Smooth muscle cell of the brain vasculature (primary cell): ENCODE measurements at places on chromosomes 6 and 20.

DNA sequence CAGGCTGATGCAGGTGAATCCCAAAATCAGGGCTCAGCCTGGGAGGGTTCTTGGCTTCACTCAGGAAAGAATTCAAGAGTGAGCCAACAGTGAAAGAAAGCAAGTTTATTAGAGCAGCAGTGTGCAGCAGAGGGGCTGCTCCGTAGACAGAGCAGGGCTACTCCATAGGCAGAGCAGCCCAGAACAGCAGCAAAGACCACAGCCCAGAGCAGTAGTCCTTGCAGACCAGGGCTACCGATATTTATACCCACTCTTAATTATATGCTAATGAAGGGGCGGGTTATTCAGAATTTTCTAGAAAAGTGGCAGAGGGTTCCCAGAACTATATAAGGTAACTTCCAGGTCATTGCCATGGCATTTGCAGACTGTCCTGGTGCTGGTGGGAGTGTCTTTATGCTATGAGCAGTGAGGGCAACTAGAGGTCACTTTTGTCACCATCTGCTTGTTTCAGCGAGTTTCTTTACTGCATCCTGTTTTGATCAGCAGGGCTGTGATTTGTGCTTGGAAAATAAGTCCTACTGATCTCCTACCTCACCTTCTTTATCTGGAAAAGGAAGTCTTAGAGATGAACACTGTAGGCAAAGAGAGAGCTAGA, 39.8 kb upstream of the PTPN1 start:
- no peak for DNase-seq

DNA sequence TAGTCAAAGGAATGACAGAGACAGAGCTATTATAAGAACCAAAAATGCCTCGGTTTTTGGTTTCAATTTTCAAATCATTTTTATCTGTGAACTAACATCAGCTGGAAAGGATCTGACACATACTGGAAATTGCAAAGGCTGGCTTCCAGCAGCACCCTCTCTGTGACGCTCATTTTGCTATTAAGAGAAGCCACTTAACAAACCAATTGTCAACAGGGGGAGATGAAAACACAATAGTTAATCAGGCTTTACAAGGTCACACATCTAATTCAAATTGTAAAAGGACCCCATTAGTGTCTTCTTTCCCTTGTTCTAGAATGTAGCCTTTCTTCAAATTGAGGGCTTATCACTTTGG, 160.5 kb downstream of the TFAP2B start:
- no peak for DNase-seq

DNA sequence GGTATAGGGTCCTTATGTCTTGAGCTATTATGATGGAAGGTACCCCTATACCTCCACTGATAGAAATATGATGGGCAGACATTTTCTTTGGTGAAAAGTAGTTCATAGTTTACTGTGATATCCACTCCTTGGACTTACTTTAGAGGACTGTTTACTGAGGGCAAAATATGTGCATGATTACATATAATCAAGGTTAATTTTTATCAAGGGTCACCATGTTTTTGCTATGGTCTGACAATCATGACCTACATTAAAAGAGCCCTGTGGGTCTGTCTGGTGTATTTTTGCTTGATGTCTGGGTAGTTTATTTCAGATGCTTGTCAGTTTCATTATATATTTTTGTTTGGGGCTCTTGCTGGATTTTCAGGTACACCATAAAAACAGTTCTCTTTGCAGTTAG, 40.1 kb downstream of the CDKAL1 start:
- DNase-seq, result no peak

GRCh38 chr6:84019141-84019841, 14.3 kb upstream of the MRAP2 start:
- DNase-seq, result no peak

- DNase-seq, result no peak
Observed at GRCh38 chr20:41984031-41984430, 365.9 kb upstream of the CHD6 start.

DNA sequence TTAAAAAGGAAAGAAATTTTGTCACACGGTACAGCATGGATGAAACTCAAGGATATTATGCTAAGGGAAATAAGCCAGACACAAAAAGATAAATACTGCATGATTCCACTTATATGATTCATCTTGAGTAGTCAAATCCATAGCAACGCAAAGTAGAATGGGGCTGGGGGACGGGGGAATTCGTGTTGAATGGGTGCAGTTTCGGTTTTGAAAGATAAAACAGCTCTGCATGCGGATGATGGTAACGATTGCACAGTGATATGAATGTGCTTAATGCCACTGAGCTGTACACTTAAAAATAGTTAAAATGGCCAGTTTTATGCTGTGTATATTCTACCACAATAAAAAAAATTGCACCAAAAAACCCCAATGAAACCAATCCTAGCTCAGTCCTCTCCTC, 52.9 kb upstream of the SIRPA start:
- DNase-seq, result no peak

DNA sequence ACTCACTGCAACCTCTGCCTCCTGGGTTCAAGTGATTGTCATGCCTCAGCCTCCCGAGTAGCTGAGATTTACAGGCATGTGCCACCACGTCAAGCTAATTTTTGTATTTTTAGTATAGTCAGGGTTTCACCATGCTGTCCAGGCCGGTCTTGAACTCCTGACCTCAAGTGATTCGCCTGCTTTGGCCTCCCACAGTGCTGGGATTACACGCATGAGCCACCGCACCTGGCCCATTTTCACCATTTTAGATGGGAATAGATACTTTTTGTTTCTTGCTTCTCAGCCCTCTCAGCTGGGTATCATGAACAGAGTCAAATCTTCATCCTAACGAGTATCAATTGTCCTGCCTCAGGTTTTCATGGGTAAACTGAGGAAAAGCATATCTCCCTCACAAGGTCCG, 235.0 kb downstream of the CDC5L start:
- no peak for DNase-seq

- DNase-seq, result no peak
Observed at GRCh38 chr6:52725535-52726192, 37.6 kb downstream of the GSTA2 start.

DNA sequence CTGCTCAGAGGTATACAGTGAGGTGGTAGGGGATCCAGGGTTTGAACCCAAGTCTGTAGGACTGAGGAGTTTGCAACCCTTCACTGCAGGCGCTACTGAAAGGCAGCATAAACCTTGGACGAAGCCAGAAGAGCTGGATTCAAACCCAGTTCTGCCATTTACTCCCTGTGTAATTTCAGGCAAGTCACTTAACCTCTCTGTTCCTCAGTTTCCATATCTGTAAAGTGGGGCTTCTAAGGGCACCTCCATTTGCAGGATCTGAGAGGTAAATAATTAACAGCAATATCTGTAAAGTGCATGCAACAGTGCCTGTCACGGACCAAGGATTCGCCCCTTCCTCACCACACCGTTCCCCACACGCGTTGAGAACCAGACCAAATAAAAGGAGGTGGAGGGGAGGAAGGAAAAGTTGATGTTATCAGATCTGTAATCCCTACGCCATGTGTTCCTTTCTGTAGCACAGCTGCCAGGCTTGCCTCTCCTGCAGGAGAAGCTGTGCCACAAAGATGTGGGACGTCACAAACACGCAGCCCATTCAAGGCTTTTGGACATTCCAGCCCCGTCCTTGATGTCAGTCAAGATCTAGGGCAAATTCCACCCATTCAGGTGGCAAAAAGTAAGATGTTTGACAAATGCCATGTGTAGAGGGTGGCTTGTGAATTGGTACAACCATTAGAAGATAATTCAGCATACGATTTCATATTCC, 9.8 kb downstream of the RIPOR3 start:
- DNase-seq, result no peak

- DNase-seq, result no peak
Observed at GRCh38 chr6:7960848-7961247, 50.3 kb upstream of the TXNDC5 start.

DNA sequence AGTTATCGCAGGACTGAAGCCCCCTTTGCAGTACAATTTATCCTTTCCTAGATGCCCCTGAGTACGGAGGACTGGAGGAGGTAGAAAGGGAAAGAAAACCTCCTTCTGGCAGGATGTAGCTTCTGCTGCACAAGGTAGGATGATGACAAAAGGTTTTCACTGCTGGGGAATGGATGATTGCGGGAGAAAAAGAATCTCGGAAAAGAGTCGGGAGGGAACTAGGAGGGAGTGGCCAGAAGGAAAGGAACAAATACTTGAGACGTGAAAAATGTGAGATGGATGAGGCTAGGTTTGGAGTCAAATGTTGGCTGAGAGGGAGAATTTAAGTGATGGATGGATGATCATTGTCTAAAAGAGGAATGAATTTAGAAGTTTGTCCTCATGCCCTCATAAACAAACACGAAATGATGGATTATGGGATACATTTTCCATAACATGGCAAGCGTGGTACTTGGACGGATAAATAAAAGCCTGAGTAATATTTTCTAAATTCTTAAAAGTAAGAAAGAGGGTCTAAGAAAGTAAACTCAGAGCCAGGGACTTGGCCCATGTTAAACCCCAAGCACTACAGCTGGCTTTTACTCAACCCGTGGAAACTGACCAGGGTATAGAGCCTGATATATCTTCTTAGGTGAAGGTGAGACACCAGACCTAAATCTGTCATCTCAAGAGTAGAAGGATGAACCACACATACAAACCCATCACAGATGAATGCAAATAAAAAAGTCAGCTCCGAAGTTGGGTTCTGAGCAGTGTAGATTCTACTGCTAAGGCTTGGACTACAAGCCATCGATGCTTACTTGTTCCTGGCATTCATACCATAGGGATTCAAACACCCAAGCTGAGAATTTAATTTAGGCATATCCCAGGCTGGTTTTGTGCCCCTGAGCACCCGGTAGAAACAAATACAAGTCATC, 72.4 kb downstream of the HFE start:
- DNase-seq, result no peak

- no peak for DNase-seq
Observed at GRCh38 chr6:128803911-128804310, 79.0 kb upstream of the LAMA2 start.

DNA sequence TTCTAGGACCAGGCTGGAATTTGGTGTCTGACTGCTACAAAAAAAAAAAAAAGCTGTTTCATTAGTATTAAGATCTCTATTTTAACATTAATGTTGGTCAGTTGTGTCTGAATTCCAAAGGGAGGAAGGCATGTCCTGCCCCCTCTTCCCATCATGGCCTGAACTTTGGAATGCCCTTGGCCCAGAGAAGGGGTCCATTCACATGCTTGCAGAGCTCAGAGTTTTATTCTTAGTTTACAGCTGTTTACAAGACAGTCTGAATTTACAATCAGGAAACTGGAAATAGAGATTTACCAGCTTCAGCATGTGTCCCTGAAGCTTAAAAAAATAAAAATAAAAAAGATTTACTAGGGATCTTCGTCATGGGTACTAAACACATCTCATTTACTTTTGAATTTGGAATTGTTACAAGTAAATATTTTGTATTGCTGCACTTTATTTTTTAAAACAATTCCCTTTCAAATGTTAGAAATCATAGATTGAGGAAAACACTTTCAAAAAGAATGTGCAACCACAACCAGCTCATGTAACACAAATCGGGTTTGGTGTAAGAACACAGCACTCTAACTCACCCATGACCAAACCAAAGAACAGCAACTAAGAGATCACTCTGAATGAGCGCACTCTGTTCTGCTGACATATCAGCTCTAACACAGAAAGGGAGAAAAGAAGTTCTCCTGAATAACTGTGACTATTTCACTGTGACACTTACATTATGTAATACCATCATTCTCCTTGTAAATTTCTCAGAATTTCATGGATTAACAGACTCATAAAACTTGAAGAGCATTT, 6.6 kb upstream of the SERPINB6 start:
- DNase-seq, result no peak

GRCh38 chr20:25864326-25864962, 167.8 kb upstream of the ZNF337 start:
- DNase-seq, result no peak

GRCh38 chr20:32742322-32743236, 688 bp downstream of the COMMD7 start:
- no peak for DNase-seq

DNA sequence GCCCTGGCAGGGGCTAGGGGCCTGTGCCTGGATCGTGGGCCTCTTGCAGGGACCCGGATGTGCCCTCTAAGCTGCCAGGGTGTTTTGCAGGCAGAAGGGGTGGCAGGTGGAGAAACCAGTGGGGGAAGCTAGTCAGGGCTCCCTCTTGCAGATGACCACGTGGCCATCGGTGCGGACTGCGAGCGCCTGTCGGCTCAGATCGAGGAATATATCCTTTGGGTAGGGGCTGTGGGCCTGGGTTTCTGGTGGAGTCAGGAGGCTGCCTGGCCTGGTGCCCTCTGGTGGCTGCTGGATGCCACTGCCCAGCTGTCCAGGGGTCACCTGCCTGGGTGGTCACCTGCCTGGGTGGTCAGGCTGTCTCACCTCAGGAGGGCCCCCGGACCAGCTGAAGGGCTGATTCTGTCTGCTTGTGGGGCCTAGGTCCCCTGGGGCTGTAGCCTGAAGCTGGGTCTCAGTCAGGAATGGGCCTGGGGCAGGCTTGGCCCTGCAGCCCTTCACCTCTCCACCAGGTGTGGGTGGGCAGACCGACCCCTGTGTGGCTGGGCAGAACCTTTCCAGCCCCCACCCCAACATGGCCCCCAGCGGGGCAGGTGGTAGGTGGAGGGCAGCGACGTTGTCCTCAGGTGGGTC, 6.7 kb downstream of the TCEA2 start:
- DNase-seq, result no peak

DNA sequence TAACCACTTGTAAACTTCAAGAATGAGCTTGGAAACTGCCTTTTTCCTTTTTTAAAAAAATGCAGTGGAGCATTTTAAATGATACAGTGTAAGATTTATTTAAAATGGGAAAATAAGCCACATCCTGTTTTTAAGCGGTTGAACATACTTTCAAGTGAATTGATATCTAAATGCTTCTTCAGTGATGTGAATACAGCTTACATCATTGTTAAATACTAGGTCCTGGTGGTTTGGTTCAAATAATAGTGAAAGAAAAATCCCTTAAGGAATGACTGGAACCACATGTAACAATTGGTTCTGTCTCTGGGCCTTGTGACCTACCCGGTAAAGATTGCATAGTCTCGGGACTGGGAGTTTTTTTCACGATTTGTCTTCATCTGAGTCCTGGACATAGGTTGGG, 44.2 kb downstream of the BMP6 start:
- DNase-seq, result no peak

GRCh38 chr6:106225581-106225980, 100.0 kb downstream of the ATG5 start:
- no peak for DNase-seq

DNA sequence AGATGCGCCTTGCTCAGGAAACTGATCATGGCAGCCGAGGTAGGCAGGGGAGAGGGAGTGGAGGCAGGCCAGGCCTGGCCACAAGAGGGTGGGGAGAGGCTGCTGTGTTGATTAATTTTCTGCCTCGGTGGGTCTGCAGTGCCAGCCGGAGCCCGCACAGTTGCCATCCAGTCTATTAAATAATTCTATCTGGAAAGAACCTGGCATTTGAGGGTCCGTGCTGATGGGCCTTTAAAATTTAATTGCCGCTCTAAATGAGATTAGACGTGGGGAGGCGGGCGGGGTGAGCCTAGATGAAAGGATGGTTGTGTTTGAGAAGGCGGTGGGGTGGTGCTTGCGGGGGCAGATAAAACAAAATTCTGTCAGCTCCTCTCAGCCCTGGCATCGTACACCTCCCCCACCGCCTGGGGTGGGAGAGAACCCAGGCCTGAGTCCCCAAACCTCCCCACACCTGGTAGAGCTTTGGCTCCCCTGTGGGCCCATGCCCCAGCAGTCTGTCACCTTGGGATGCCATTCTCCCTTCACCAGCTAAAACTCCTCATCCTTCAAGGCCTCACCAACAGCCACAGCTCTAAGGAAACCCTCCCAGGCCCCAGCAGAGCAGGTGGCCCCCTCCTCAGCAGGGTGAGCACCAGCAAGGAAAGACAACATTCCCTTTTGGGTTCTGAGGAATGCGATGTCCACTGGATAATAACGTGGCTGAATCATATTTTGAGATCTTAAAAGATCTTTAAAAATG, 167.3 kb downstream of the GRM4 start:
- DNase-seq, result no peak

- DNase-seq, result peak; percentile 10
Observed at GRCh38 chr6:165515963-165516624, 146.9 kb downstream of the PDE10A start.
